ENCODE measurements at places on chromosomes 13 and 19.
A peak's percentile ranks its signal among the peaks of the same experiment; 100 is the strongest.

DNA sequence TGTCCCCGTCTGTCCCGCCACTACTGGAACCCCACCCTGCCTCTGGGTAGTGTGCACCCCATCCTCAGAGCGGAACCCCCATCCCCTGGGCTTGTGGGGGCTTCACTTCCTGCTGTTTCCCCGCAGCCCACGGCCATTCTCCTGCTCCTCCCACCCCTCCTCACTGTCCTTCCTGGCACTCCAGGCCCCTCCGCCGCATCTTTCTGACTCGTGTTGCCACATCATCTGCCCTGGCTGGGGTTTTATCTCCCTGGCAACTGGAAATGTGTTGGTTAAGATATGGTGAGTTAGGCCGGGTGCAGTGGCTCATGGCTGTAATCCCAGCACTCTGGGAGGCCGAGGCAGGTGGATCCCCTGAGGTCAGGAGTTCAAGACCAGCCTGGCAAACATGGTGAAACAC lies 37.3 kb downstream of the KDM4B start:
- no peak for DNase-seq

GRCh38 chr19:17429641-17430113 lies 9.8 kb downstream of the MVB12A start:
- no peak for DNase-seq

- no peak for DNase-seq
Observed at GRCh38 chr13:113219256-113219940, 10.0 kb downstream of the CUL4A start.

- no peak for DNase-seq
Observed at GRCh38 chr13:110706570-110707372, 855 bp upstream of the CARS2 start.

- DNase-seq: peak; percentile 67
Observed at GRCh38 chr19:41774515-41774980, 19.2 kb downstream of the CEACAM6 start.

DNA sequence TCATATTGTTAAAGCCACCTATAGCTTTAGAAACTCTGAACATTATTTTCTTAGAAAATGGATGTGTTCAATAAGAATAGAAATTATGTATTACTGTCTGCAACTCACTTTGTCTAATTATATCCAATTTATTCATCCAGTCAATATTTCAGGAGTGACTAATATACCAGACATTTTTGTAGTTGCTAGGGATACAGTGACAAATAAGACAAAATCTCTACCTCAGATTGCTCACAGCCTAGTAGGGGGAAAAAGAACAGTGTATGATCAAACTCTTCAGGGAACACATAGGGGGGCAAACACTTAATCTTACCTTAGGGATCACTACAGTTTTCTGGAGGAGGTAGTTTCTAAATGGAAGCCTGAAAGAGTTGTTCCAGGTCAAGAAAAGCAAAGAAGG lies 8.6 kb downstream of the BRCA2 start:
- no peak for DNase-seq

GRCh38 chr13:18212873-18213272 lies 968.8 kb downstream of the TUBA3C start:
- peak; percentile 7 for DNase-seq

DNA sequence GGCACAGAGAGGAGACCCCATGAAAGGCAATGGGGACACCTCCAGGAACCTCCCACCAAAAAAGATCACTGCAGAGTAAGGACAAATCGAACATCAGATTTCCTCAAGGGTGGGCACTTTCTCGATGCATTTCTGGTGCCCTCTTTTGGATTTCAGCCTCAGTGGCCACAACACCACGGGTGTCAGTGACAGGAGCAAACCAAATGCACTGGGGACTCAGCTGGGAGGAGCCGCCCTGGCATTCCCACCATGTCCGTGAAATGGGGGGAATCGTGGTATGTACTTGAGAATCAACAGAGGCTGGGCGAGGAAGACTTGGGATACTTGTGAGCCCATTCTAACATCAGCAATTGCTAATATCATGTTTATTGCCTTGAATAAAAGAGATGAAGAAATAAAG lies 16.3 kb downstream of the FAM187B start:
- DNase-seq: no peak

- no peak for DNase-seq
Observed at GRCh38 chr13:35630551-35631275, 154.2 kb upstream of the MAB21L1 start.

- no peak for DNase-seq
Observed at GRCh38 chr13:23637829-23638228, 67.6 kb downstream of the TNFRSF19 start.

GRCh38 chr13:90461398-90461797 lies 886.1 kb upstream of the MIR17HG start:
- DNase-seq: no peak

DNA sequence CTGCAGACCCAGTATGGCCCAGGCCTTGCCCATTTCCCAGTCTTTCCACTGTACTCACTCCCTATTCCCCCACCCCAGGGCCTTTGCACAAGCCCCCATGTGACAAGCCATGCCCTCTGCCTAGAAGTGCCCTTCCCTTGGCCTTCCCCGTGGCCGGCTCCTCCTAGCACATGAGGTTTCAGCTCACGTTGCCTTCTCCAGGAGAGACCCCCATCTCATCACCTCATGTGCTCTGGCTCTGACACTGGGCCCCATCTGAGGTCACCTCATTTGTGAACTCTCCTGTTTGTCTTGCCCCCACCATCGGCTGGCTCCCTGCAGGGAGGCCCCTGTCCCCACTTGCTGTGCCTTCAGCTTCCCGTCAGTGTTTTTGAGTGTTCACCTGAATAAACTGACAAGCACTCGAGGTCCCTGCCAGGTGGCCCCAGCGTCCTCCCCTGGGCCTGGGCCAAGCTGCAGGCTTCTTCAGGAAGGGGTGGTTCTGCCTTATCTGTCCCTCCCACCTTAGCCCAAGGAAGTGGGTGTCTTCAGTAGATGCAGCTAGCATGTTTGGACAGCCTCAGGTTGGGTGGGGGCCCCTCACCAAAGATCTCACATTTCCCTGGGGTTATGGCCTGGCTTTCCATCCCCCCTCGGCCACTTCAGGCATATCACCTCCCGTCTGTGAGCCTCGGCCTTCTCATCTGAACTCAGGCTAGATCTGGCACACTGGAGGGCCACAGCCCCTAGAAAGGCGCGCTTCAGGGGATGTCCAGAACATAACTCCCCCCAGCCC lies 3.8 kb upstream of the SLC25A42 start:
- DNase-seq: no peak

DNA sequence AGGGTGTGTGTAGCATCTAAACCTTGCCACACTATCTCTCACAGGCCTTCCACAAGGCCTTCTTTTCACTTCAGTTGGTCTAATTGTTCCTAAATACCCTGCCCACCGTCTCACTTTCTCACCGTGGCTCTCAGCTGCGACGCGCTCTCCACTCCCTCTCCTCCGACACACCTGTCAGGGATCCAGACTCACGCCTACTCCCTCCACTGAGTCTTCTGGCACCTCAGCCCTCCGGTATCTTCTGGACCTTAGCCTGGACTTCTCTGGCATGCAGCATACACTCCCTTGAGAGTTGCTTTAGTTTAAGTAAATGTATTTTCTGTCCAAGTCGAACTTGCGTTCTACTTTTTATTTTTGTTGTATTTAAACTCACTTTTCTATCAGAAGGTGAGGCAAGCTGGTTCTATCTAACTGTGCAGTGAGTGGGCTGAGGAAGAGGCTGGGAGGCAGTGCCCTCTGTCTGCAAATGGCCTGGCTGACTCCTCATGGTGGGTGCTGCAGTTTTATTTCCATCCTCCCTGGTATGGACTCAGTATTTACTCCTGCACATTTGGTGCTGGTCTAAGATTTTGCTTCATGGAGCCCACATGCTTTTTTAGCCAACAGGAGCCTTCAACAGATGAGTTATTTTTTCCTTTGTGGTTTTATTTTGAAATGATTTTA lies 28.5 kb upstream of the ARGLU1 start:
- no peak for DNase-seq

GRCh38 chr13:44399074-44399473 lies 25.4 kb downstream of the SERP2 start:
- no peak for DNase-seq

GRCh38 chr13:101514695-101515275 lies 62.3 kb downstream of the ITGBL1 start:
- DNase-seq: peak; percentile 46

DNA sequence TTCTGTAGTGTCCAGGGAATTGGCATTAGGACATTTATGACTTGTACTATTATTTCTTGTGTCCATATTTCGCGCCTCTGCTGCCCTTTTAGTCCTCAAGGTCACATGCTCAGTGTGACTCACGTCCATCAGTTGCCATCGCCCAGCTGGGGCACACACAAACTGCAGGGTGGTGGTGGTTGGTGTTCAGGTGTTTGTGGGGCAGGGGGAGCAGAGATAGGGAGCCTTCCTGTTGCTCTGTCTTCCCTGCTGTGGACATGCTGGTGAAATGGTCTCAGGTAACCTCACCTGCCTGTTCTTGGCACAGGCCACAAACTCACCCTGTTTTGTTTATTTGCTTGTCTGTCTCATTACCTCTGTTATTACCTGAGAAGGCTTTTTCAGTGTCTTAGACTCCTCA lies 22.4 kb downstream of the PRR12 start:
- no peak for DNase-seq

DNA sequence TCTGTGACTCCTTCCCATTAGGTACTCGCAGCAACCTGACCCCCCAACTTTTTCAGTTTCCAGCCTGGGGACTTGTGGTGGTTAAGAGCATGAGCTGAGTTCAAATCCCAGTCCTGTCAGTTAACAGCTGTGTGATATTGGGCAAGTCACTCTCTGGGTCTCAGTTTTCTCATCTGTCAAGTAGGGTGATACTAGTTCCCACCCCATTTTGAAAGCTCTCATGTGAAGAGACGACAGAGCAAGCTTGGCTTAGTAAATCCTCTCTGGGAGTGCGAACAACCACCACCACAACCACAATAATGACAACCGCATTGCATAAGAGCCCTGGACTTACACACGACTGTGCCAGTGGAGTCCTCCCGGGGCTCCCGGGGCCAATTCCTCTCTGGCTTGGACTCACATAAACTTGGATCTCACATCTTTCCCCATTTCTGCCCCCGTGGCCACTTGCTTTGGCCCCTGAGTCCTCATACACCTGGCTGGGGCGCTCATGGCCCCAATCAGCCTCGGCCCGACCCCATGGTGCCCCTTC lies 454 bp downstream of the BLVRB start:
- peak; percentile 2 for DNase-seq

DNA sequence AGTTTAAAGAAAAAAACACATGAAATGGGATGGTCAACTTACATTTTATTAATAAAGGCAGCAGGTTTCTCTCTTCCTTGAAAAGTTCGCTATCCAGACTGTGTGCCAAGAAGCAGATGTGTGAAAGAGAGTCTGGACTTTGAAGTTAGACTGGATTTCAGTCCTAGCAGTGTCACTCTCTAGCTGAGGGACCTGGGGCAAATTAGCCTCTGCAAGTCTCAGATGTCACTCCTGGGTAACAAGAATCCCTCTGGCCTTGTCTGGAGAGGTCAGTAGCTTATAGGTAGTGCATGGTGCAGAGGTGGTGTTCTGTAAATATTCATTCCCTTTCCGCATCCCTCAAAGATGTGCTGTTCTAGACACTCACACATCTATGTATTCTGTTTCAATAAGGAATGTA lies 187.6 kb upstream of the RNF113B start:
- DNase-seq: no peak

DNA sequence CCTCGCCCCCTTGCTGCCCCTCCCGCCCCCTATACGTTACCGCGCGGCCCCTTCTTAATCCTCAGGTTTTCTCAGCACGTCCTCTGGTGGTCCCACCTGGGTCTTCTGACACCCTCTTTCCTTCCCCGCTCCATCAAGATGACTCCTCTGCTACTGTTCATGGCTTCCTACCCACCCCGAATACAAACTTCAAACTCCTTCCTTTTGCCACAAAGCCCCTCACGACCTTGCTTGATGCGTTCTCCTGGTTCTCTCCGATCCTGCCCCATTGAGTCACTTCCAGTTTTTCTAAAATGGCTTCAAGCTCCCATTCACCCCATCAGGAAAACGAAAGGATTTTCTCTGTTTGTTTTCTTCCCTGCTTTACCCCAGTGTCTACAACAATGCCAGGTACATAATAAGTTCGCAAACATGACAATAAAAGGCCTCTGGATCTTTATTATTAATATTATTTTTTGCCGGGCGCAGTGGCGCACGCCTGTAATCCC lies 734 bp upstream of the SERTAD3 start:
- DNase-seq: no peak

DNA sequence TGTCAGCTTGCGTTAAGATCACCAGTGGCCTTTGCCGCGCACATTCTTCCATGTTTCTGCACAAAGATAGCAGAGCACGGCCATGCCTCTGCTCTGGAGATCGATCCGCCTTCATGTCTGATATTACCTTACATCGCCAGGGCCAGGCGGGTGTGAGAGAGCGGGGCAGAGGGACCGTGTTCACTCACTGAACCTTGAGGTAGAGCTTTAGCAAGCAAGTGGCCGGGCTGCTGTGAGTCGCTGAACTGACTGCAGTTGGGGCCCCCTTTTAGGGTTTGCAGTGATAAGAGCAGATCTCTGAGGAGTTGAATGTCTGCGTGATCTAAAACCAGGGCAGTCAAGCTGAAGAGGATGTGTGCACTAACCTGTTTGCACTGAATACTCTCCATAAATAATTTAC lies 275.4 kb upstream of the OBI1 start:
- DNase-seq: no peak

GRCh38 chr13:23504180-23504579 lies 66.0 kb upstream of the TNFRSF19 start:
- DNase-seq: no peak
